ENCODE measurements at places on chromosomes 3 and 15.

- no peak for DNase-seq
Measured at GRCh38 chr3:114519415-114519814, 225.6 kb downstream of the TIGIT start.

DNA sequence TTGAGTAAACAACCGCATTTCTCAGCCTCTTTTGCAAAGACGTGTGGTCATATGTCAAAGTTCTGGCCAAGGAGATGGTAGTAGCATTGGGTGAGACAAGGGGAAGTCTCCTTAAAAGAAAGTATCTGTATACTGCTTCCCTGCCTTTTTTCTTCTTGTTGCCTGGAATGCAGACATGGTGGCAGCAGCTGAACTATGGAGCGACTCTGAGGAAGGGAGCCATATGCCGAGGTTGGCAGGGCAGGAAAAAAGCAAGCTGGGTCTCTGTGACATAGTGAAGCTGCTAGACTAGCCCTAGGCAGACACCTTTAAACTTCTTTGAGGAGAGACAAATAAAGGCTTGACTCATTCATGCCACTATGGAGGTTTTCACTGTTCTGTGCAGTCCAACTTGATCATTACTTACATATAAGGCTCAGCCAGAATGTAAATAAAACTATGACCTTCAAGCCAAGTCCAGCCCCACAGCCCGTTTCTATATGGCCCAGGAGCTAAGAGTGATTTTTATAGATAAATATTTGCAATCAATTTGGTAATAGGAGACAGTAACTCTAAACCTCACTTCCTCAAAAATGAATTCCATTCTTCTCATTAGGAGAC lies 30.6 kb upstream of the PRICKLE2 start:
- DNase-seq = no peak

- DNase-seq = no peak
Measured at GRCh38 chr3:112038863-112039262, 4.3 kb downstream of the TMPRSS7 start.

DNA sequence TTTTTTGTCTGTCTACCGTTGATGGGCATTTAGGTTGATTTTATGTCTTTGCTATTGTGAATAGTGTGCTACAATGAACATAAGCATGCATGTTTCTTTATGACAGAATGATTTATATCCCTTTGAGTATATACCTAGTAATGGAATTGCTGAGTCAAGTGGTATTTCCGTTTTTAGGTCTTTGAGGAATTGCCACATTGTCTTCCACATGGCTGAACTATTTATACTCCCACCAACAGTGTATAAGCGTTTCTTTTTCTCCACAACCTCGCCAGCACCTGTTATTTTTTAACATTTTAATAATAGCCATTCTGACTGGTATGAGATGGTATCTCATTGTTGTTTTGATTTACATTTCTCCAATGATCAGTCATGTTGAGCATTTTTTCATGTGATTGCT lies 89.6 kb upstream of the GALNT15 start:
- DNase-seq = no peak

Measured in DMS79 treated with DMSO at 0.1 percent for 48 hours (cell line).